ENCODE measurements at places on chromosomes 3 and 15.

DNA sequence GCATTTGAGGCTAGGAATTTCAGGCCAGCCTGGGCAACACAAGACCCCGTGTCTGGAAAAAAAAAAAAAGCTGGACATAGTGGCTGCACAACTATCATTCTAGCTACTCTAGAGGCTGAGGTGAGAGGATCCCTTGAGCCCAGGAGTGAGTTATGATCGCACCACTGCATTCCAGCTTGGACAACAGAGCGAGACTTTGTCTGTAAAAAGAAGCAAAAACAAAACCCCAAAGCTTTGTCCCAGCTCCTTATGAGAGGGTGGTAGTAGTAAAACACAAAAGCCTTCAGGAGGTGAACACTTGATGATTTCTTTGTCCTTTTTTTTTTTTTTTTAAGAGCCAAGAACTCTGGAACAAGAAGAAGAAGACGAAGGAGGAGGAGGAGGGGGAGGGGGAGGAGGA lies 1.1 kb upstream of the CD200 start:
- DNase-seq = no peak

- no peak for DNase-seq
These were observed 290.5 kb downstream of the NAALADL2 start for GRCh38 chr3:175149675-175150074.

DNA sequence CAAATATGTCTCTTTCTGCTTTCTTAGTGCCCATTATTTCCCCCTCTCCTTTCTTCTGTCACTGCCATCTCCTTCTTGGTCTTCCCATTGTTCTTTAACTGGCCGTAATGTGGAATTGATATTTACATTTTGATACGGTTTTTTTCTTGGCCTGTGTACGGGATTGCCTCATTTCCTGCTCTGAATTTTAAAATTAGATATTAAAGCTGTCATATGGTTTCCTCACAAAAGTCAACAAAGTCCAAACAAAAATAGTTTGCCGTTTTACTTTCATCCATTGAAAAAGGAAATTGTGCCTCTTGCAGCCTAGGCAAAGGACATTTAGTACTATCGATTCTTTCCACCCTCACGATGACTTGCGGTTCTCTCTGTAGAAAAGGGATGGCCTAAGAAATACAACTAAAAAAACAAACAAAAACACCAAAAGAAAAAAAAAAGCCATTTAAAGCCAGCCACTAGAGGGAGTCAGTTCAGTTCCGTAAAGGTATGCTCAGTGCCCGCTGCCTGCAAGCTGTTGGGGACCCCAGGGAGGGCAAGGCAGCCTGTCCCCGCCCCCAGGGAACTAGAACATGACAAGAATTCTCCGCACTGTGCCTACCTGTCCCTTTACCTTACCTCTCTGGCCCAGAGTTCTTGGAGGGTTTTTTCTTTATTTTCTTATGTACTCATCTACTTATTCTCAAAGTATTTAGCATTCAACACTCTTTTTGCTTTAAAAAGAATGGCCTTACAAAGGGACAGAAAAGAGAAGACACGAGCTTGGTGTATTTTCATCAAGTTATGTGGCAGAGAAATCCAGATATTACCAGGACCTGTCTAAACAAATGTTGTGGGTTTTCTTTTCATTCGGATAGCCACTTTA lies 30.0 kb upstream of the NR2E3 start:
- DNase-seq = peak; percentile 41

- no peak for DNase-seq
These were observed 43.8 kb upstream of the LEKR1 start for GRCh38 chr3:156782319-156782718.

DNA sequence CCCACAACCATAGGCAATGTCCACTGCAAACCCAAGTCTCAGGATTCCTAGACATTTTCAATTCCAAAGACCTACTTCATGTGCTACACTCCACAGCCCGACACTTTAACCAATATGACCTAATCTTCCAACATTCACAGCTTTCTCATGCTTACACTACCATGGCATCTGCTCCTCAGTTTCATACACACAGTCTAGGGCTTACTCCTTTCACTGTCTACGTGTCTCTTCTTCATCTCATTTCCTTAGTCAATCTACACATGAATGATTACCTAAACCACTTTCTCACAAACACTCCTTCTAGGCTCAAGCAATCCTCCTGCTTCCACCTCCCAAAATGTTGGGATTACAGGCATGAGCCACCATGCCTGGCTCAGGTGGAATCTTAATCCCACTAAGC lies 106.3 kb downstream of the STAG1 start:
- DNase-seq = no peak

DNA sequence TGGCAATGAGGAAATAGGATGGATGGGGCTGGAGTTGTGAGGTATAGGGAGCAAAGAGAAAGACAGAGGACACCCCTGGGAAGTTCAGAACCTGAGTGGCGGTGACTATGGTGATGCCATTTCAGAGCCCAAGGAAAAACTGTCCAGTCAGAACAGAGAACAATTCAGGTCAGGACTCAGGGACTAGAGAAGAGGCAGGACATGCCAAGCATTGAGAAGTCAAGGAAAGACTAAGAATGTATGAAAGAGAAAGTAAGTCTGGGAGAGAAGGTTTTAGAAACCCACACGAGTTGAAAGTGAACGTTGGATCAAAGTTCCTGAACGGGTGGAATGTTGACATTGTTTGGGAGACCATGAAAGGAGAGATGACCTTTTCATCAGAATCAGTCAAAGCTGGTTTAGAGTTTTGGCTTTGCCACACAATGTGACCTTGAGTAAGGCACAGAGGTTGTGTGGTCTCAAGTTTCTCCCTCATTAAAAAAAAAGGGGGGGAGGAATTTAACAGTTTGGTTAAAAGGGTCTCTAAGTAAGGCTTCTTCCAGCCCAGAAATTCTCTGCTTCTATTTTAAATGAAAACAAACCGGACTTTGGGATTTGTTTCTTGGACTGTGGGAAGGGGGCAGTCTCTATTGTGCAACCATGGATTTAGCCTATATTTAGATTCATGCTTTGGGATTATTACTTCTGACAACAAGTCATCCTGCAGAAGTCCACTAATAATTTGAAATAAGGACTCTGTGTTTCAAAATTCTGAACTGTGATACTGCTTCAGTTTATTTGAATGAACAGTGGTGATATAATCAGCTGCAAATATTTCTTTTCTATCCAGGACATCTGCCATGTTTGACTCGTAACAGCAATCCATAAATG lies 315.9 kb upstream of the TBL1XR1 start:
- DNase-seq = no peak

DNA sequence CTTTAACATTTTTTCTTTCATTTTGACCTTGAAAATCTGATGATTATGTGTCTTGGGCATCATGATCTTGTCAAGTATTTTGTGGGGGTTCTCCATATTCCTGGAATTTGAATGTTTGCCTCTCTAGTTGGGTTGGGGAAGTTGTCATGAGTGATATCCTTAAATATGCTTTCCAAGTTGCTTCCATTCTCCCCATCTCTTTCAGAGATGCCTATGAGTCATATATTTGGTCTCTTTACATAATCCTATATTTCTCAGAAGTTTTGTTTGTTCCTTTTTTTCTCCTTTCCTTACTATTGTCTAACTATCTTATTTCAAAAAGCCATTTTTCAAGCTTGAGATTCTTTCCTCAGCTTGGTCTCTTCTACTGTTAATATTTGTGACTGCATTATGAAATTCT lies 69.0 kb upstream of the CCDC80 start:
- no peak for DNase-seq

- DNase-seq = no peak
These were observed 132.8 kb upstream of the ICE2 start for GRCh38 chr15:60611592-60612346.

GRCh38 chr3:71546821-71547220 lies 36.7 kb downstream of the FOXP1 start:
- DNase-seq = no peak

DNA sequence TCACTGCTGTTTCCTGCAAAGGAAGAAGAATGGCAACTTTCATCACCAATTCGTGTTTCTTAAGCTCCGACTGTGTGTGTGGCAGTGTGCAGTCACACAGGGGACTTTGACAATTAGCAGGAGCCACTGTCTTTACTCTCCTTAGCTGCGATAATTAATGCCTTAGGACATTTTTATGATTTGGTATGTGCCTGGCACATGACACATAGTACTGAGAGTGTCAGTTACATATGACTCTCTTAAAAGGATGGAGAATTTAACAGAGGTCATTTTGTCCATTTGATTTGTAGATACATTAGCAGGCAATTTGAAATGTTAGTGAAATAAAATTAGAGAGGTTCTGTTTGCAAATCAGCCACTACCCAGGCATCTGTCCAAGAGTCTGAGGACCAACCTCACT lies 128.9 kb upstream of the VEPH1 start:
- DNase-seq = no peak

- no peak for DNase-seq
These were observed 93.4 kb downstream of the KCNMB2 start for GRCh38 chr3:178629430-178630178.

- DNase-seq = no peak
These were observed 47.2 kb downstream of the DIPK2A start for GRCh38 chr3:144018776-144019175.

- DNase-seq = no peak
These were observed 135.7 kb downstream of the MEIS2 start for GRCh38 chr15:36964626-36965025.

- no peak for DNase-seq
These were observed 246.7 kb upstream of the CBLB start for GRCh38 chr3:106115557-106115956.

GRCh38 chr3:113496924-113497323 lies 18.0 kb downstream of the SPICE1 start:
- DNase-seq = no peak

DNA sequence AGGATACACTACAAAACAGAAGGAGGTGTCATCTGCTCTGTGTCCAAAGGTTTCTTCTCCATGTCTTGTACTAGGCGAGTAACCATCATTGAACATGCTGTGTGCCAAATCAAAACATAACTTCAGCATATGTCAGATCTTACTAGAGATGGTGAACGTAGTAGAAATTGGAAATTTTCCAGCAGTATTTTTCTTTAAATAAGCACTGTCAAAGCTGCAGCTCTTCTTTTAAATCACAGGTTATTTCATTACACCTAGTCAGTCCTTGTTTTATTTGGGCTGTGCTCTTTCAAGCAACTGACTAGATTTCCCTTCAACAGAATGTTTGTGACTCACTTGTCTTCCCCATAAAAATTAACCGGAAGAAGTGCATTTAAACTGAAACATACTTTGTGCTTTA lies 46.5 kb downstream of the MSL2 start:
- no peak for DNase-seq

GRCh38 chr3:129633751-129634481 lies 27.4 kb upstream of the PLXND1 start:
- no peak for DNase-seq

- DNase-seq = no peak
These were observed 647.1 kb downstream of the NTRK3 start for GRCh38 chr15:87609474-87609873.

DNA sequence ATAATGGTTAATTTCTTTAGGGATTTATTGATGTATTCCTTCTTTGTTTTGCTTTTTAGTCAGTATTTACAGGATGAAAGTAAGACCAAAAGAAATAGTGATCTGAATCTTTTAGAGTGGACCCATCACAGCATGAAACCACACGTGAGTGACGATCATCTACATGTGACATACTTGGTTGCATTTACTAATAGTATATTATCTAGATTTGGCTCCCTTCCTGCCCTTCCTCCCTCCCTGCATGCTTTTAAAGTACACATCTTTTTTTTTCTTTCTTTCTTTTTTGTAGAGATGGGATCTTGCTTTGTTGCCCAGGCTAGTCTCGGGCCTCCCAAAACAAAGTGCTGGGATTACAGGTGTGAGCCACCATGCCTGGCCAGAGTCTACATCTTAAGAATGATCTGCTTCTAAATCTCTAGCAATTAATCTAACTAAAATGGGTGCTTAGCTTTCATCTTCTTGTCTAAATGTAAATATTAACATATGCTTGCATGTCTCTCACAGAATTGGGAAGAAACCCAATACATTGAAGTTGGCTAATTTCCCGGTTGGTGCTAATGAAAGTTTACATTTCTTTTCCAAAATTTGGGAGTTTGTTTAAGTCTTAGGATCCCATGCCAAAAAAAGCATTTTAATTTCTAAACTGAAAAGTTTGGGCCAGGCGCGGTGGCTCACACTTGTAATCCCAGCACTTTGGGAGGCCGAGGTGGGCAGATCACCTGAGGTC lies 38.0 kb downstream of the SENP2 start:
- no peak for DNase-seq

GRCh38 chr3:141835557-141836229 lies 40.8 kb upstream of the ATP1B3 start:
- DNase-seq = no peak

DNA sequence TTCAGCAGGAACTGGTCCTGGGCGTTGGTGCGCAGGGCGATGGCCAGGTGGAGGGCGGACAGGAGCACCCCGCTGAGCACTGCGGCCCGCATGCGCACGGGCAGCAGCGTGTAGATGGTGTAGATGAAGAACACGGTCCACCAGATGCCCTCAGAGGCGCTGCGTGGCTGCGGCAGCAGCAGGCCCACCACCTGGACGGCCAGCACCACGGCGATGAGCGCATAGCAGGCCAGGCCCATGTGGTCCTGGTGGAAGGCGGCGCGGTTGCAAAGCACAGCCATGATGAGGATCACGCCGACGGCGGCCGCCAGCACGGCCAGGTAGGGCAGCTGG lies 1.5 kb downstream of the ADCY5 start:
- no peak for DNase-seq

- DNase-seq = no peak
These were observed 18.6 kb upstream of the GLCE start for GRCh38 chr15:69141833-69142232.

DNA sequence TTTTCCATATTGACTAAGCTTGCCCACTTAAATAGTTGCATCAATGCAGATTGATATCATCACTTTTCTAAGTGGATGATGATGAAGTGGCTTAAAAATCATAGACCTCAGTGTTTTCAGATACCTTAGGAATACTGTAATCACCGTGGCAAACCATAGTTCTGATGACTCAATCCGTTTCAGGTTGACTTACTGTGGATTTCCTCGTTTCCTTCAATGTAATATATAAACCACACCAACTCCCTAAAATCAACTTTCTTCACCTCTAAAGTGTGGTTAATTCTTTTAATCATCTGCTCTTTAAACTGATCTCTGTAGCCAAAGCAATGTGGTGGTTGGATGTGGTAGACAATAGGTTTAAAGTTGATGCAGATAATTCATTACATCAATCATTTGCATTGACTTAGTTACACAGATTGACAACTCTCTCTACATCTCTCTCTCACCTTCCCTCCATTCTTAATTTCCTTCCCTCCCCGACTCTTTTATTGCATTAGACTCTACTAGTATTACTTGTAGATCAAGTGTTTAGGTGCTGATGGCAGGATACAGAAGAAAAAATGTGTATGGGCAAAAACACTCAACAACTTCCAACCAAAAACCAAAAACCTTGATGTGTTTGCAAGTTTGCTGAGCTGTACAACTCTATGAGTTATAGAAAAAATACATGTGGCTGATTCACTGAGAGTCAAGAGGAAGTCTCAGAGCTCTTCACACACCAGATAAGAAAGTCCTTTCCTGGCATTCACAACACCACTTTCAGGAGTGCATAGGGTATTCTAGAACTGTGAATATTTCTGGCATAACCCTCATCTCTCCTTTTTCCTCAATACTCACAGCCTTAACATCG lies 243.5 kb downstream of the NFKBIZ start:
- DNase-seq = no peak

- peak; percentile 78 for DNase-seq
These were observed 77.1 kb downstream of the WDR76 start for GRCh38 chr15:43903864-43904290.

All from nephron progenitor cell (in vitro differentiated cells).